Activated naive CD4-positive, alpha-beta T cell (primary cell): ENCODE measurements at places on chromosomes 2 and 18.

DNA sequence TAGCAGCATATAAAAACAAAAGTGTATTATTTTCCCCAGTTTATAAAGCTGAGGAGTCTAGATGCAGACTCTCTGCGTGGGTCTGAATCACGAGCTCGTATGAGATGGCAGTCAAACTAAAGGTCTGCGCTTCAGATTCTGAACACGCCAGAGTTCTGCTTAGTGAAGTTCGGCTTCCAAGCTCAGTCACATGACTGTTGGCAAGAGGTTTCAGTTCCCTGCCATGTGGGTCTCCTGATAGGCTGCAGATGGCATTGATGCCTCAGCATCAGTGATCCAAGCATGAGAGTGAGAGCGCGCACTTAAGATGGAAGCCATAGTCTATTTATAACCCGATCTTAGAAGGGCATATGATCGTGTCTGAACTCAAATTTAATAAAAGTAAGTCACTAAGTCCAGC is 242.8 kb upstream of the DOK6 start:
- no peak for DNase-seq

- no peak for DNase-seq
These were observed 9.9 kb upstream of the IL1A start for GRCh38 chr2:112794131-112794733.

- DNase-seq: no peak
These were observed 3.5 kb downstream of the SNTG2 start for GRCh38 chr2:953975-954686.

DNA sequence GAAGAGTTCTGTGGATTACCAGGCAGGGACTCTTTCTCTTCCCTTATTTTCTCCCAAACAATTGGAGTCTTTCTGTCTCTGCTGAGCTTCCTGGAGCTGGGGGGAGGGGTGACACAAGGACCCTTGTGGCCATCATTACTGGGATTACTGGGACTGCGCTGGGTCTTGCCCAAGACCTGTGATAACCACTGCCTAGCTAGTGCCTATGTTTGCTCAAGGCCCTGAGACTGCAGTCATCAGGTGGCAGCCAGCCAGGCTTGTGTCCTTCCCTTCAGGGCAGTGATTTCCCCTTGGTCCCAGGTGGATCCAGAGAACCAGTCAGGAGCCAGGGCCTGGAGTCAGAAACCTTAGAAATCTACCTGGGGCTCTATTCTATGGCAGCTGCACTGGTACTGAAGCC is 355.6 kb downstream of the PARD3B start:
- no peak for DNase-seq

DNA sequence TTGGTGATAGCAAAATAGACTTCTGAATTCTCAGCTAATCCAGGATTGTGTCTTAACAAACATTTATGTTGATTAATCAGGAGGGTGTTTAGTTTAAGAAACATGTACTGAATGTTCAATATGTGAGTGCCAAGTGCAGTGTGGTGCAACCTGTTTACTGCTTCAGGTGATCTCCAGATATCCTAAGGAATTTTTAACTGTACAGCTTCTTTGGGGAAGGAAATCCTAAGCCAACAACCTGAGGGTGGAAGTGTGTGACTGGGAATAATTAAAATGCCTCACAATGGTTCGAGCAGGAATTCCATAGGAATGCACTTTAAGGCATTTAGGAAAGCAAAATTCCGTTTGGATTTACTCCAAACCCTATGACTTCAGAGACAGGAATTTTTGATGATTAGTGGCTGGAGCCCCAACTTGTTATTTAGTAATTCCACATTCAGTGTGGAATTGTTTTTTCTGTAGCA is 16.4 kb downstream of the CRIM1 start:
- DNase-seq: no peak

GRCh38 chr2:169859423-169859822 is 32.2 kb downstream of the UBR3 start:
- no peak for DNase-seq

- DNase-seq: no peak
These were observed 77.6 kb upstream of the NFU1 start for GRCh38 chr2:69514819-69515218.

DNA sequence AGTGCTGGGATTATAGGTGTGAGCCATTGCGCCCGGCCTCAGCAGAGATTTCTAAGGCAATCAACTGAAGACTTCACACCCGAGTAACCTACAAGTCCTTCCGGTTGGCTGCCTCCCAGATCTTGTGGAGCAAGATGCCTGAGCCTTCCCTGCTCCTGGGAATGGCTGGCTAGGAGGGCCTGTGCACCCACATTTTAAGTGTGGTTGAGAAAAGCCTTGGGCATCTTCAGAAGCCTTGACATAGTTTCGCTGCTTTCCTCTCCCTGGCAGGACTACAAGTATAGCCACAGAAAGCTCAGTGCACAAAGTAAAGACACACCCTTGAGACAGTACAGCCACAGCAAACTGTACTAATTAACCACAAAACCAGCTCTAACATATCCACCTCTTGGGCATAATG is 35.2 kb downstream of the E2F6 start:
- no peak for DNase-seq

GRCh38 chr2:151302879-151303278 is 13.4 kb upstream of the NMI start:
- DNase-seq: no peak

DNA sequence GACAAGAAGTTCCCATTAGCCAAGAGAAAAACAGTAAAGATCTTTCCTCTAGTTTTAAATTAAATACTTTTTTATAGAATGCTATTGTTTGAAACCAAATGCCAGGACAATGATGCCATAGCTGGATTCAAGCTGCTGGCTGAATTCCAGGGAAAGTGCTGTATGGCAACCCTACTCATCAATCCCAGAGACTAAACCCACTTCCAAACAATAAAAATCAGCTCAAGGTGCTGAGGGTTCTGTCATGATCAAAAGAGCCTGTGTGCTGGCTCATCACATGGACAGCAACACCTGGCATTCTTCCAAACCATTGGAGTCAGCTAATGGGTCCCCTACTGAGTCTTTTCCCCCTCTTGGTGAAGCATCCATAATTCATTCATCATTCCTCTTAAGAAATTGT is 53.7 kb upstream of the PARD3B start:
- no peak for DNase-seq

- DNase-seq: no peak
These were observed 215.6 kb downstream of the HDAC4 start for GRCh38 chr2:239184968-239185903.

GRCh38 chr2:176794392-176794791 is 418.2 kb upstream of the HNRNPA3 start:
- DNase-seq: no peak

GRCh38 chr2:19122220-19122619 is 236.2 kb downstream of the OSR1 start:
- DNase-seq: no peak

DNA sequence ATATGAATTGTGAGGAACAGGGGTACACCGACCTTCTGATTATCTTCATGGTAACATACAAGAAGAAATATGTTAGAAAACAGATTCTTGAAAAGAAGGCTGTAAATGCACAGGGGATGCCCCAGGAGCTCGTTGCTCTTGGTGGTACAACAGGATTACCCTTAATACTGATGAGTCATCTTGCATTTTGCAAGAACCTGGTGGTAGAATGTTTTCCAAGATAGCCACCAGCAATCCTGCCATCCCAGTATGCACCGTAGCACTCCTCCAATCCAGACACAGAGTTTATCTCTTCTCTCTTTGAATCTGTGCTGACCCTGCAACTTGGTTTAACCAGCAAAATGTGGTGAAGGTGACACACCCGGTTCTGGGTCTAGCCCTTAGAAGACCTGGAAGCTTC is 238.3 kb downstream of the EN1 start:
- no peak for DNase-seq

GRCh38 chr2:82023710-82024109 is 1719.2 kb upstream of the LRRTM1 start:
- no peak for DNase-seq

- DNase-seq: no peak
These were observed 94.1 kb upstream of the MC4R start for GRCh38 chr18:60466677-60467076.

DNA sequence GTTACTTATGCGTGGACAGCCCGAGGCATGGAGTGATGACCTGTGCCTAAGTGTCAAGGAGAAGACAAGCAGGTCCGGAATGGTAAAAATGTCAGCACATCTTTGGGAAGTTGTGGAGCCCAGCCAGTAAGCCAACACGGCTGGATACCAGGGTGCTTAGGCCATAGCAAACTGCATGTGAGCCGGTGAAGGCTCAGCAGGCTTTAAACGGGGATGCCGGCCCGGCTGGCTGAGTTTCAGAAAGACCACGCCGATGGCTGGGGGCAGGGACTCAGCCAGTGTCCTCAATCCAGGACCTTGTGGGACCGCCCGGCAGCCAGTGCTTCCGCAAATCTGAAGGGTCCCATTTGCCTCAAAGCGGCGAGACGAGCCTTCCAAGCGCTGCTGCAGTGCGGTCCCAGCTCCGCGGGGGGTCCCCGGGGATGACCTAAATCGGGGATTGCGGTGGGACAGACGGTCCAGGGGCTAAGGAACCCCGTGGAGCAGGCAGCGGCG is 946 bp upstream of the AGAP1 start:
- DNase-seq: no peak

- DNase-seq: no peak
These were observed 6.2 kb upstream of the NEU2 start for GRCh38 chr2:233026198-233026813.

DNA sequence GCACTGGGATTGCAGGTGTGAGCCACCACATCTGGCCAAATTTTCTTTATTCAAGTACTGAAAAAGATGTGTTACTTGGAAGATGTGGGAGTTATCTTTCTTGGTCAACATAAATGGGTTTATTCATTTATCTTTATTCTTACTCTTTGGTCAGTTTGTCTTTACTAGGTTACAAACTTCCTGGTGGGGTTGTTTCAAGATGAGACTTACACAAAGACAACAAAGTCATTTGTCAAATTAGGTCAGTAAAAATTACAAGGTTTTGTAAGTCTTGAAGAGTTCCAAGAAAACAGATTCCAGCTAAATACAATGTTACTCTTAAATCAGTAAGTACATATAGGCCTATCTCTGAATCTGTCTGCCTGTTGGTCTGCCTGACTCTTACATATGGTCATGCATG is 48.9 kb downstream of the DARS1 start:
- no peak for DNase-seq

GRCh38 chr2:136116813-136117390 is 1.0 kb downstream of the CXCR4 start:
- DNase-seq: peak; percentile 25

DNA sequence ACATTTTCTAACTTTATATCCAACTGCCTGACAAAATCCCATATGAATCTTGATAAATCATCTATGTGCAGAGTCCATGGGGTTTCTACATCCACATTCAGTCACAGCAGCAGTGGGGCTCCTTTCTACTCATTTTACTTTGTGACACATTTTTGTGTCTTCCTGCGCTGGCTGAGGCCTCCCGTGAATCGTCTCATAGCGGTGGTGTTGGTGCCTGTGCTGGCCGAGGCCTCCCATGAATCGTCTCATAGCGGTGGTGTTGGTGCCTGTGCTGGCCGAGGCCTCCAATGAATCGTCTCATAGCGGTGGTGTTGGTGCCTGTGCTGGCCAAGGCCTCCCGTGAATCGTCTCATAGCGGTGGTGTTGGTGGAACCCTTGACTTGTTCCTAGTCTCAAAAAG is 17.0 kb downstream of the SNED1 start:
- no peak for DNase-seq

DNA sequence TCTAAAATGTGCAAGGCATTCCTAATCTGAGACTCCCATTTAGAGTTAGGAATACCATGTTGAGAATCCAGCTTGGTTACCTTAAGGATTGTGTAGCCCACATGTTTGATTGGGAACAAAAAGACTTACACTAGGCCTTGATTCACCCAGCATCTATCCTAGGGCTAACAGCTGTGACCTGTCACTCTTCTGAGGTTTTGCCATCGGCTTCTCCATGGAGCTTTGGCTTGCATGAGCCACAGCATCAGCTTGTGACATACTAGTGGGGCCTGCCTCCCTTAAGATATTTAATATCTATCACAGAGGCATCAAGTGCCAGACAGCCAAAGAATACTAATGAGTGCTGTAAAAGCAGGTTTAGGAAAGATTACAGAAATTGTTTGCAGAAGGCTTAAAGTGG is 241.3 kb upstream of the UBE2E3 start:
- no peak for DNase-seq

GRCh38 chr18:21851327-21851961 is 110.9 kb downstream of the MIB1 start:
- DNase-seq: no peak

- DNase-seq: no peak
These were observed 121.8 kb downstream of the GPR39 start for GRCh38 chr2:132538331-132538855.

DNA sequence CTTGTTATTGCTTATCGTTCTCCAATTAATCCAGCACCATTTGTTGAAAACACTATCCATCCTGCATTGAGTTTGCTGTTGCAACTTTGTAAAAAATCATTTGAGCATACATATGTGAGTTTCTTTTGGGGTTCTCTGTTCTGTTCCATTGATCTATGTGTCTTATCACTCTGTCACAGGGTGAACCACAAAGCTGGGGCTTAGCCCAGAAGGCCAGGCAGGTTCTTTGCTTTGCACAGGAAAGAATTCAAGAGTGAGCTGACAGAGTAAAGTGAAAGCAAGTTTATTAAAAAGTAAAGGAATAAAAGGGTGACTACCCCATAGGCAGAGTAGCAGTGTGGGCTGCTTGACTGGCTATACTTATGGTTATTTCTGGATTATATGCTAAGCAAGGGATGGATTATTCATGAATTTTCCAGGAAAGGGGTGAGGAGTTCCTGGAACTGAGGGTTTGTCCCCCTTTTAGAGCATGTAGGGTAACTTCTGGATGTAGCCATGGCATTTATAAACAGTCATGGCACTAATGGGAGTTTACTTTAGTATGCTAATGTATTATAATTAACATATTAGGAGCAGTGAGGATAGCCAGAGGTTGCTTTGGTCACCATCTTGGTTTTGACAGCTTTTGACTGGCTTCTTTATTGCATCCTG is 46.8 kb downstream of the RNF138 start:
- no peak for DNase-seq

- no peak for DNase-seq
These were observed 543.5 kb downstream of the METTL4 start for GRCh38 chr18:2027756-2028155.

DNA sequence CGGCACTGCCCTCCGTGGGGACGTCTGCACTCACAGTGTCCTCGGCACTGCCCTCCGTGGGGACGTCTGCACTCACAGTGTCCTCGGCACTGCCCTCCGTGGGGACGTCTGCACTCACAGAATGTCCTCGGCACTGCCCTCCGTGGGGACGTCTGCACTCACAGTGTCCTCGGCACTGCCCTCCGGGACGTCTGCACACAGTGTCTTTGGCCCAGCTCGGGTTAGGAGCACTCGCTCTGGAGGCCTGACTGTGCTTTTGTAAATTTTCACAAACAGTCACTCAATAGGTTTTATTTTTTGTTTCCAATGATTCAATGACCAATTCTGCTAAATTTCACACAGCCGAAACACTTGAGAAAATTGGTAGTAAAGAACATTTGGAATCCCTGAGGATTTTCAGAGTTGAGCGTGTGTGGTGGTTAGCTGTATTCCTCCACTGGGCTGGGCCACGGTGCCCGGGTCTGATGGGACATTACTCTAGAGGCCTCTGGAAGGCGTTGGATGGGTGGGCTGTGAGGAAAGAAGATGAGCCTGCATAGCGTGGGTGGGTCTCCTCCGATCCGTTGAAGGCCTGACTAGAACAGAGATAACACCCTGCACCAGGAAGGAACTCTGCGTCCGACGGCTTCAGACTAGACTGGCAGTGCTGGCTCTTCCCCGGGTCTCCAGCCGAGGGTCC is 134.8 kb downstream of the RTP5 start:
- no peak for DNase-seq
